Right lung (tissue), 10 donors: ENCODE measurements at places on chromosomes 16 and 17. TPM values are rescaled to one million over a fixed set of nuclear protein-coding genes. Genes with fewer than 3 reads are reported as not detected.
A peak's percentile ranks its signal among the peaks of the same experiment; 100 is the strongest.

DNA sequence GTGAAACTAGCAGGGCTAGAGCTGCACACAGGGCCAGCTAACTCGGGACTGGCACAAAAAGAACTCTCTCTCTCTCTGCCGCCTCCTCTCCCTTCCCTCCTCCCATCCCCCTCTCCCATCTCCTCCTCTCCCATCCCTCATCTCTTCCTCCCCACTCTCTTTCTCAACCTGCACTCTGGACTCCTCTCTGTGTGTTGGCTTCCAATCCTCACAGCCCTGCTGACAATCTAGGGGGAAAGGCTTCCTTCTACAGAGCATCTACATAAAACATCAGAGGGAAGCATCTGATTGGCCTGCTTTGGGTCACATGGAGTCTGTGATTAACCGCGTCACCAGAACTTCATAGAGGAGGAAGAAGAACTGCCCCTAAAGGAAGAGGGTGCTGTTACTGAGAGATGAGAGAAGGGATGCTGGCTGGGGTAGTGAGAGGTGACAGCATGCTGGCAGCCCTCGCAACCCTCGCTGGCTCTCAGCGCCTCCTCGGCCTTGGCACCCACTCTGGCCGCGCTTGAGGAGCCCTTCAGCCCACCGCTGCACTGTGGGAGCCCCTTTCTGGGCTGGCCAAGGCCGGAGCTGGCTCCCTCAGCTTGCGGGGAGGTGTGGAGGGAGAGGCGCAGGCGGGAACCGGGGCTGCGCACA lies 12.8 kb upstream of the ZFP90 start:
- no peak for DNase-seq

- no peak for DNase-seq
These were observed 114.3 kb downstream of the MGAT5B start for GRCh38 chr17:76982408-76983074.

The COG4 gene
- polyA plus RNA-seq: 58.5 TPM

- DNase-seq: no peak
These were observed 48.2 kb upstream of the MEIOC start for GRCh38 chr17:44607836-44608690.

DNA sequence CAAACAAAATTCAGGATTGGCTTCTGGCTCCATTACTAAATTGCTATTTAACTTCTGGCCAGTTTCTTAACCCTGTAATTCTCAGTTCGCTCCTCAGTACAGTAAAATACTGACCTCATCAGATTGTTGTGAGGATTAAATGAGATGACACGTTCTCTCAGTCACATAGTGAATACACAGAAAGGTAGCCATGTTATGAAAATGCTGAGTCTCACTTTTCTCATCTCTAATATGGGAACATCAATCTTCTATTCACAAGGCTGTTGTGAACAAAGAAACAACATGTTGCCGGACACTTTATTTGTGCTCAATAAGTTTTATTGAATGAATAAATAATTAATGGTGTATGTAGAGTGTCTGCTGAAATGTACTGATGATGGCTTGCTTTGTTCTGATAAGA lies 924.5 kb upstream of the GOT2 start:
- DNase-seq: no peak

- peak; percentile 60 for DNase-seq
These were observed 527 bp downstream of the TRAF4 start for GRCh38 chr17:28744104-28744971.

The HBA2 gene
- polyA plus RNA-seq: 4,244 TPM

- no peak for DNase-seq
These were observed 4.4 kb downstream of the DHRS7B start for GRCh38 chr17:21131137-21131536.

- DNase-seq: no peak
These were observed 235.9 kb downstream of the FOXL1 start for GRCh38 chr16:86814256-86814655.
